Omental fat pad (tissue), 4 donors: ENCODE measurements at places on chromosomes 11 and 22. TPM values are rescaled to one million over a fixed set of nuclear protein-coding genes. Genes with fewer than 3 reads are reported as not detected.
A peak's percentile ranks its signal among the peaks of the same experiment; 100 is the strongest.

- no peak for DNase-seq
Observed at GRCh38 chr11:110373051-110373702, 56.6 kb upstream of the FDX1 start.

- DNase-seq, result no peak
Observed at GRCh38 chr22:49481659-49482399, 345.8 kb downstream of the BRD1 start.

- no peak for DNase-seq
Observed at GRCh38 chr22:31646186-31647019, 15.6 kb downstream of the PISD start.

DRD2 gene
- not detected for total RNA-seq

DNA sequence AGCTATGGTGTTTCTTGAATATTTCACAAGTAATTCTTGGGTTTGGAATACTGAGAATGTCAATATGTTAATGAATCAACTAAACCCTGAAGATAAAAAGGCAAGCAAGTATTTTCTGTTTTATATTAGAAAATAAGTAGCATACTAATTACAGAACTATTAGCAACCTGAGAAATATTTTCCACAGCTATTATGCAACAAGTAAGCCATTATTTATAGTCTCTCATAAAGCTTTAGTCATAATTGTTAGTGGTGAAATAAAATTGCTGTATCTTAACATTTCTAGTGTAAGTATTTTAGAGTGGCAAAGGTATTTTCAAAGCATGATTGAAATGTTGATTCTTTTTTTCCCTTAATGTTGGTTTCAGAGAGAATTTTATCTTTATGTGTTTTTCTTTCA, 53.3 kb downstream of the FAR1 start:
- no peak for DNase-seq

STX3 gene
- 29.6 TPM for total RNA-seq

WNT7B gene
- not detected for total RNA-seq

- no peak for DNase-seq
Observed at GRCh38 chr11:35302398-35302797, 117.0 kb downstream of the SLC1A2 start.

- DNase-seq, result no peak
Observed at GRCh38 chr11:102553835-102554282, 23.3 kb upstream of the MMP7 start.

DNA sequence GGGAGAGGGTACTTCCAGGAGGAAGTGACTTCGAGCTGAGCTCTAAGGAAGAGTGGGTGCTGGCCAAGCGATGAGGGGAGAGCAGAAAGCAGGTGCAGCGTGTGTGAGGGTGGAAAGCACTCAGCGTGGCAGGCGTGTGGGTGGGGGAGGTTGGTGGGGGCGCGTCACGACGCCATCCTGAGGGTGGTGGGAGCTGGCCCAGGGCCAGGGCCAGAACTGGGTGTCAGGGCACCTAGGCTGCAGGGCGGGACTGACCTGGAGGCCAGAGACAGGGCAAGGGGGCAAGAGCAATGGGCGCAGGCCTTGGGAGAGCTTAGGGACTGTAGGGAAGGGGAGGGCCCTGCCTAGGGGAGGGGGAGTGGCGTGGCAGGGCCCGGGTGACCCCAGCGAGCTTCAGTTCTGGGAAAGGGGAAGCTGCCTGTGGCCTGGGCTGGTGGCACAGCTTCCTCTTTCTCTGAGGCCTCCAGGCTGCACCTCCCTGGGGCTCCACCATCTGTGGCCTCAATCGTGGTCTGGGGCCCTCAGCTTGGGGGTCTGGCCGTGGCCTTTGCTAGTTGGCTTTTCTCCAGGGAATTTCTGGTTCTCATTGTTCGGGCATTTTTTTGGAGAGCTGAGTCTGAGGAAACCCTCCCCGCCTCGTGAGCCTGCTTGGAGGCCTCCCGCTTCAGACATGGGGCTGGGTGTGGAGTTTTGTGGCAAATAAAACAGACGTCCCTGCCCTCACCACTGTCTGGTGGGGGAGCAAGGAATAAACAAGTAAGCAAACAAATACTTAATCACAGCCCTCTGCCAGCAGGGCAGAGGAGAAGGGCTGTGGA, 8.9 kb downstream of the RELT start:
- DNase-seq, result no peak

DNA sequence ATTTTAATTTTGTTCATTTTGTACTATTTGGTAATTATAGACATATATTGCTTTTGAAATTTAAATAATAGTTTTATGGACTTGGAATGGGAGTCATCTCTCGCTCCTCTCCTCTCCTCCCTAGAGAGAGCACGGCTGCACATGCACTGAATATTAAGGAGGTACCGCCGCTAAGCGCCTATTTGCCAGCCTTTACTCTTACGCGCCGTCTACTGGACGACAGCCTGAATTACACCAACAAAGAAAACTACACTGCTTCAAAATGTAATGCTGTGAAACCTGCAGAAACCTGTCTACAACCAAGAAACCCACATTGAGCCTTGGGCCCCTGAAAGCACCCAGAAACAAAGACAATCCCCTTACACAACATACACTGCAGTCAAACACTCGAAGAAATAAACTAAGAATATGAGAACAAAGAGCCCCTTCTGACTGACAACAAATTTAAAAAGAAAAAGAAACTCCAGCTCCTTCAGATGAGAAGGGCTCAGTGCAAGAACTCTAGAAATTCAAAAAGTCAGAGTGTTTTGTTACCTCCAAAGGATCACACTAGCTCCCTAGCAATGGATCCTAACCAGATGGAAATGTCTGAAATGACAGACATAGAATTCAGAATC, 737.2 kb downstream of the LRRC4C start:
- no peak for DNase-seq

- DNase-seq, result no peak
Observed at GRCh38 chr22:40583053-40583741, 53.3 kb downstream of the MRTFA start.

DNA sequence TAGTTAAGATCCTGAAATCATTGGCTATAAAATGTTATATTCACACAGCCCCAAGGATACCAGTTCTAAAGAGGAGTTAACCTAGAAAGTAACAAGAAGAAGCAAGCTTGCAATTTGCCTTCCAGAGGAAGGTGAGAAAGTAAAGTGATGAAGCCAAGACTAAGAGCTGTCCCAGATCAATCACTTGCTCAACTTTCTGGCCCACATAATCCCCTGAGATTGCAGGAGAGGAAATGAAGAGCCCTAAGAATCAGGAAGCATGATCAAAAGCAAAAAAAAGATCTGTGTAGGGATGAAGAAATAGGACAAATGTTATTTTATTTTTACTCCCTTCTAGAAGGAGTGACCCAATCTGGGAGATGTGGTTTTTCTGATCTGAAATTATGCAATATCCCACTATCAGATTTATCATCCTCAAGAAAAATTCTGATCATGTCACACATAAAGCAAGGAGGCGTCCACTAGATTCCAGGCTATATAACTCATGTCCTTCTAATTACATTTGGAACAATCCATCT, 180.3 kb upstream of the GUCY1A2 start:
- no peak for DNase-seq

HIPK3 gene
- total RNA-seq, result 233 TPM

KRTAP5-11 gene
- total RNA-seq, result not detected

ADM2 gene
- total RNA-seq, result not detected

SUSD2 gene
- total RNA-seq, result 5.5 TPM

DNAJC24 gene
- total RNA-seq, result 19.5 TPM

- DNase-seq, result no peak
Observed at GRCh38 chr11:62169935-62170334, 20.1 kb upstream of the SCGB1D1 start.

DNA sequence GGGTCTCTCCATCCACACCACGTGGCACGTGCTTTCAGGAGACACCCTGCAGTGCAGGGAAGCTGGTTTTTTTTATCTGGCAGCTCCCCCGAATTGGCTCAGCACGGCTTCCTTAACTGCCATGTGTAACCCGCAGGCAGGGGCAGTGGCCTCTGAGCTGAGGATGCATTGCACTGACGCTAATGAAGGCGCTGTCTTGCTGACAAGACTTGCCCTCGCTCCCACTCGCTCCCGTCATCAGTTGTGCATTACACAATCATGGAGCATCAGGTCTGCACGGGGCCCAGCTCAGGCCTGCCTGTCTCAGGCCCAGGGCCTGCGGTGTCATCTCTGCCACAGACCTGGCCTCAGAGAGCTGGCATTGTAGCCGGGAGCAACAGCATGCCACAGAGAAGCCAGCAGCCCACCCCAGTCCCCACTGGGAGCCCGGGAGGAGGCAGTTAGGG, 95.9 kb downstream of the ARHGAP8 start:
- no peak for DNase-seq

DNA sequence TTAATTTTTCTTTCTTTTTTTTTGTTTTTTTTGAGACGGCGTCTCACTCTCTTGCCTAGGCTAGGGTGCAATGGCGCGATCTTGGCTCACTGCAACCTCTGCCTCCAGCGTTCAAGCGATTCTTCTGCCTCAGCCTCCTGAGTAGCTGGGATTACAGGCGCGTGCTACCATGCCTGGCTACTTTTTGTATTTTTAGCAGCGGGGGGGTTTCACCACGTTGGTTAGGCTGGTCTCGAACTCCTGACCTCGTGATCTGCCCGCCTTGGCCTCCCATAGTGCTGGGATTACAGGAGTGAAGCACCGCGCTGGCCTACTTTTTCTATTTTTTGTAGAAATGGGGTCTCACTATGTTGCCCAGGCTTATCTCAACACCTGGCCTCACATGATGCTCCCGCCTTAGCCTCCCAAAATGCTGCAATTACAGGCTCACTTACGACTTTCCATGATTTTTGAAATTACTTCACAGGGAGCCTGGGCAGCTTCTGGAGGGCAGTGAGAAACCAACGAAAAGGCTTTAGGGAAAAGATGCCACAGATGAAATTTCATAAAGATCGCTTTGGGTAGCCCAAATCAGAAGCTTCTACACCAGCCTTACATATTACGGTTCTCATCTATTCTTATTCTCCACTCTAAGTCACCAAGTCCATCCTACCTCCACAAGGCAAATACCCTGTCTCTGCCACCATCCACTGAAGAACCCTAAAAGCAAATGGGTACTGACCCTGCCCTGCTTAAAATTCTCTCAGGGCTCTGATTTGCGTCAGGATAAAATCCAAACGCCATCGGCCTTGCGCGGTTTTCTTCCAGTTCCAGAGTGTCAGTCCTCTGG, 866 bp upstream of the RRM1 start:
- DNase-seq, result no peak

DNA sequence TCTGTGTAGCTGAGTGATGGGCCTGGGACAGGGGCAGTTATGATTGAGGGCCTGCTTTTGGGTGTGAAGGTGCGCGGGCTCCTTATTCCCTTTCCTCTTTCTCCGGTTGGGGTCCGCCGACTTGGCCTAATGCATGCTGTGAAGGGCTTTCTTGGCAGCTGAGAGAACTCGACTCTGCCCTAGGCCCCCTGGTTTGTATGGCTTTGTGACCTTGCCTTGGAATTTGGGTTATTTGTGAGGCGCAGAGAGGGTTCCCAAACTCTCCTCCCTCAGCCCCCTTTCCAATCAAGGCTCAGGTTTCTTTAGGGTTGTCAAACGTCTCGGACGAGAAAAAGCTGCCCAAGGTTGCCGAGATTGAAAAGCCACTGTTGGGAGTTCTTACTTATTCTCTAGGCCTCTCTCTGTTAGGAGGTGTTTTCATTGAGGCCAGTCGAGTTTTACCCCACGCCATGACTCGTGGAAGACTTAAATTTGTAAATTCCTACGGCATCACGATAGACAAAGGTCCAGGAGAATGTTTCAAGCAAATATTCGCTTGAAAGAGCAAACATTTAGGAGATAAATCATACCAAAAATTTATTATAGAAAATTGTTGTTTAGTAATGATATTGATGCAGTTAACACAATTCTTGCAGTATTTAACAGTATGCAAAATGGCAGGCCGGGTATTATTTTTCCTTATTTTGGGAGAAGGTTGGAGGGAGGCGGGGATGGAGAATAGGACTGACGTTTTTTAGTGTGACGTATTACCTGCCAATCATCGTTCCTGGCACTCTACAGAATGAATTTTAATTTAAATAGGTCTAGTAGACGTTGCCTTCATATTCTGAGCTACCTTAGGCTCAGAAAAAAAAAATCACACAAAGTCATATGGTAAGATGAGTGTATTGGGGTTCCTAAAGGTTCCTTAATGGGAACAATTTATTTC, 689 bp downstream of the PDHX start:
- no peak for DNase-seq

PDE2A gene
- 71.9 TPM for total RNA-seq

GRCh38 chr22:22745225-22746060, 101.0 kb downstream of the GGTLC2 start:
- no peak for DNase-seq

DNA sequence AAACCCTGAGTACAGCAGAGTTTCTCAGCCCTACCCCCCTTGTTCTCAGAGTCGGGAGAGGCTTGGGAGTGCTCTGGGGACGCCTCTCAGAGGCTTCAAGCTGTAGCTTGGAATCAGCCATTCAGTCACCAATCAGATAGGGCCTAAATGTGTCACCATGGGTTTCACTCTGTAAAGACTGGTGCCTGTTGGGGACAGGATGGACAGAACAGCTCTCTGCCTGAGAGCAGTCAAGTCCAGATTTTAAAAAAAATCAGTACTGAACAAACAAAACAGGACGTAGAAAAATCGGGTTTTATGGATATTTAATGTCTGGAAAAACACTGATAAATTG, 1.3 kb downstream of the FADD start:
- DNase-seq, result no peak

LARGE2 gene
- total RNA-seq, result 0.24 TPM

GRCh38 chr22:37343348-37343747, 61.0 kb downstream of the CYTH4 start:
- no peak for DNase-seq

GRCh38 chr11:19723572-19724342, 11.1 kb downstream of the NAV2 start:
- DNase-seq, result no peak

DNA sequence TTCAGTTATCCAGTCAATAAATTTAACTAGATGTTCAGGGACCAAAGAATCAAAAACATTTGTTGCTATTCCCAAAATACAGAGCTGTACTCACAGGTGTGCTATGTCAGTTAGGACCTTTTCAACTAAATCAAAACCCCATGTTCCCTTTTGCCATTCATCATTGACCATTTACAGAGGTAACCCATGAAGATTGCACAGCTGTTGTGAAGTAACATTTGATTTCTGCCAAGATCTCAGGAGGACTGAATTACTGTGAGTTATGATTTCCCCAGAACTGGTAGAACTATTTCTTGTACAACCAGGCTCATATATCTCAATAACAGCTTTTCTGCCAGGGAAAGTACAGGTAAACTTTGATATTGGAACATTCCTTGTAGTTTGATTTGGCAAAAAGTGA, 131.1 kb upstream of the FIBIN start:
- DNase-seq, result no peak

GRCh38 chr22:45627489-45628233, 44.0 kb upstream of the ATXN10 start:
- no peak for DNase-seq

GRCh38 chr22:24695561-24696511, 78.7 kb downstream of the PIWIL3 start:
- DNase-seq, result no peak

GRCh38 chr11:45097721-45098493, 48.5 kb upstream of the PRDM11 start:
- DNase-seq, result peak; percentile 74

GRCh38 chr11:43504316-43504950, 145.7 kb downstream of the TTC17 start:
- no peak for DNase-seq
